LHCN-M2 (cell line): ENCODE measurements at places on chromosomes 3 and 15.
A peak's percentile ranks its signal among the peaks of the same experiment; 100 is the strongest.

DNA sequence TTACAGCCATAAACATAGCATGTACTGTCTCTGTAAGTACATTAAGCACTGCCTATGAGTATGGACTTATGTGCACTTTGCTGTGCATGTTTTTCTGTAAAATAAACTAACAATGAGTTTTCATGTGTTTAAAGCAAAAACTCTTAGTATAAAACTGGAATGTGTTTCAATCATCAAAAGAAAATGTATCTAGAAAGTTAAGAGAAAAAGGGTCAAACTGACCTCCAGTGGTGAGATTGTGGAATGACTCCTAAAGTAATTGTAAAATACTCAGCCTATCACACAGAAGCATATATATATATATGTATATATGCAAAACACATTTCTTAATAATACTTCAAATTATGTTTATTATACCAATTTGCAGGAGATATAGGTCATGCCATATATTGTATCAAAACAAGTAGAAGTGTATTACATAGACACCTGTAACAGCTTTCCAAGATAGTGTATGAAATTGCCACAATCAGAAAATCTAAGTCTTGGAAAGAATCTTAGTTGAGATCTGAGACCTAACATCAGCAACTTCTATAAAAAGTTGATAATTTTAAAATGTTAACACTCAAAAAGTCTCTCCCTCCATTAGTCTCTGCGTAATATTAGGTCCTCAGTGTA lies 199.6 kb downstream of the FMN1 start:
- peak; percentile 45 for DNase-seq

DNA sequence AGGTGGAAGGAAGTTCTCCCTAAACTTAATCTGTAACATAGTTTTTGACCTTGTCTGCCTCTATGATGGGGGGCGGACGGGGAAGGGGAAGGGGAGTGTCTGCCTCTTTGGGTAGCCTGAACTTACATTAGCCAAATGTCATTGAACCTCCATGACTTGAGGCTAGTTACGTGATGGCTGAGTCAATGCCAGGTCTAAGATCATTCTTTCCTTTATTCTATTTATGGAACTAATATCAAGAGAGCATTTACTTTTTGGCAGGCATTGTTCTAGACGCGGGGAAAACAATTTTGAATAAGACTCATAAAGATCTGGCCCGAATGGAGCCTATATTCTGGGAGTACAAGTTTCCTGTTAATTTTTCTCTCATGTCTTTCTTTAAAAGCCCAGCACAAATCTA lies 340.7 kb upstream of the C2CD4B start:
- DNase-seq: no peak

GRCh38 chr3:64520334-64520733 lies 167.5 kb downstream of the ADAMTS9 start:
- DNase-seq: no peak

DNA sequence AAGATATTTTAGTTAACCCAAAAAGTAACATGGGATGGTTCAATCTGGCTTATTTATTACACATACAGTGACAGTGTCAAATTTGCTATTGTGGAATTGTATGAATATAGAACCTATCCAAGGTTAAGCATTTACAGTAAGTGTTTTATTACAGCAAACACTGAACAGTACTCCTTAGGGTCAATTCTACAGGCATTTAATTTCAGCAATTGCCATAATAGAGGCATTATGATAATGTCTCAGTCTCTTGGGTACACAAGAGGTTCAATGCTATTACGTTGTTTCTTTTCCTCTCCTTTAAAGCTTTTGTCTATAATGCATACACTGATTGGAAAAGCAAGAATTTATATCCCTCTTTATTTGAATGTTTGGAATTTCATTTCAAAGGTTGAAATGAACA lies 275.7 kb upstream of the NAALADL2 start:
- no peak for DNase-seq

- no peak for DNase-seq
Observed at GRCh38 chr15:42163947-42164550, 7.6 kb upstream of the PLA2G4F start.

GRCh38 chr3:61464518-61465140 lies 96.7 kb upstream of the PTPRG start:
- DNase-seq: no peak

DNA sequence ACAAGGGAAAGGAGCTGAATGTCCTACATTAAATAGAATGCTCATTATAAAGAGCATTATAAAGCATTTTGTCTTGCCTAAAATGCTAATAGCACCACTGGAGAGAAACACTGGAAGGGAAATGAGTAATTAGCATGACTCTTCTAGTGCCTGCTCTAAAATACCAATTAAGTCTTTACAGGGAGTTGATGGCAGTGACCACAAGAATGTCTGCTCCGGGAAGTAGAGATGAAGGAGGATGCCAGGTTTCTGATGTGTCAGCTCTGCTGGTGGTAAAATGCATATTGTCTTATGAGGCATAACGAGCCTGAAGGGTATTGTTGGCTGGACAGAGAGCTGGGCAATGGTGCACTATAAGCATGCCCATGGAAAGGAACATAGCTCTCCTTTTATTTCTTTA lies 49.5 kb downstream of the MYLK start:
- DNase-seq: peak; percentile 95

DNA sequence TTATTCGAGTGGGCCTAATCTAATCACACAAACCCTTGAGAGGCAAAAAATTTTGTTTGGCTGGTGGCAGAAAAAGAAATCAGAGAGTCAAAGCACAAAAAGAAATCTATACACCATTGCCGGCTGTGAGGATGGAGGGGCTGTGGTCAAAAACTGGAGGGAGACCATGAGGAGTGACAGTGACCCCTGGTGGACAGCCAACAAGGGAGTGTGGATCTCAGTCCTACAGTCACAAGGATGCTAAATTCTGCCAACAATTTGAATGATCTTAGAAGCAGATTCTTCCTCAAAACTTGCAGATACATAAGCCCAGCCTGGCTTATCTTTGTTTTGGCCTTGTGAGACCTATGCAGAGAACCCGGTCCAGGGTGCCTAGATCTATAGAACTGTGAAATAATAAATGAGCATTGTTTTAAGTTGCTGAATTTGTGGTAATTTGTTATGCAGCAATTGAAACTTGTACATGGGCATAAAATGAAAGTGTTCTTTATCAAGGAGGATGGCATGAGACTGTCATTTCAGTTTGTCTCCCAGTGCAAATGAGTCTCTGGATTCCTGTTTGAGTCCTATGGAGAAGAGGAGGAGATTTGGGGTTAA lies 103.0 kb upstream of the ARHGEF26 start:
- peak; percentile 3 for DNase-seq

- no peak for DNase-seq
Observed at GRCh38 chr15:32918547-32918946, 200.7 kb downstream of the GREM1 start.

DNA sequence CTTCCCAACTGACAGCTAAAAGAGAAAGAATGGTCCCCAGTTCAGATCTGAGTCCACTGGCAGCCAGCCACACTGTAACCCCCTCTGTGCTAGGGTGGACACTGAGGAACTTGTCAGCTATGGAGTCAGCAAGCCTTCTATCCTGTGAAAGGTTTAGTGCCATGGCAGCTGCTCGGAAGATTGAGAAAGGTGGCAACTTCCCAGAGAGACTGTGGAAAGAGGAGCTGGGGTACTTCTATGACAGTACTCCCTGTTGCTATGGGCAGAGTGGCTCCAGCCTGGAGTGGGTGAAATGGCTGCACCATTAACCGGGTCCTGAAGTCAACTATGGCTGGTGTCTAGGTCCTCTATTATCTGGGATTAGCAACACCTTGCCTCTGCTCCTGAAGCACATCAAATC lies 447.2 kb downstream of the EPHB1 start:
- DNase-seq: no peak

GRCh38 chr15:38781196-38781595 lies 216.6 kb upstream of the RASGRP1 start:
- no peak for DNase-seq

GRCh38 chr3:10365791-10366190 lies 44.9 kb upstream of the SEC13 start:
- no peak for DNase-seq

DNA sequence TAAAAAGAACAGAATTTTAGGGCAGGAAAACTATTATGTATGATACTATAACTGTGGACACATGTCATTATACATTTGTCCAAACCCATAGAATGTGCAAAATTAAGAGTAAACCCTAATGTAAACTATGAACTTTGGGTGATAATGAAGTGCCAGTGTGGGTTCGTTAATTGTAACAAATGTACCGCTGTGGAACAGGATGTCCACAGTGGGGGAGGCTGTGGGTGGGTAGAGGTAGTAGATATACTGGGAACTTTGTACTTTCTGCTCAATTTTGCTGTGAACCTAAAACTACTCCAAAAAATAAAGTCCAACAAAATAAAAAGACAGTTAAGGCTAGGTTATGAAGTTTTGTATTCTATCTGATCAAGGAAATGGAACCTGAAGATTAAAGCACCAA lies 24.8 kb downstream of the CD96 start:
- no peak for DNase-seq

GRCh38 chr15:73607405-73607804 lies 25.8 kb downstream of the NPTN start:
- DNase-seq: no peak

- peak; percentile 19 for DNase-seq
Observed at GRCh38 chr3:178233371-178234071, 302.7 kb upstream of the KCNMB2 start.
